ENCODE measurements at places on chromosomes 7 and 10.

- DNase-seq = no peak
These were observed 598.6 kb downstream of the SH2D4B start for GRCh38 chr10:81136261-81136660.

GRCh38 chr7:128172151-128172550, 68.9 kb upstream of the LEP start:
- no peak for DNase-seq

- DNase-seq = no peak
These were observed 32.8 kb downstream of the GOLGA7B start for GRCh38 chr10:97882142-97883091.

DNA sequence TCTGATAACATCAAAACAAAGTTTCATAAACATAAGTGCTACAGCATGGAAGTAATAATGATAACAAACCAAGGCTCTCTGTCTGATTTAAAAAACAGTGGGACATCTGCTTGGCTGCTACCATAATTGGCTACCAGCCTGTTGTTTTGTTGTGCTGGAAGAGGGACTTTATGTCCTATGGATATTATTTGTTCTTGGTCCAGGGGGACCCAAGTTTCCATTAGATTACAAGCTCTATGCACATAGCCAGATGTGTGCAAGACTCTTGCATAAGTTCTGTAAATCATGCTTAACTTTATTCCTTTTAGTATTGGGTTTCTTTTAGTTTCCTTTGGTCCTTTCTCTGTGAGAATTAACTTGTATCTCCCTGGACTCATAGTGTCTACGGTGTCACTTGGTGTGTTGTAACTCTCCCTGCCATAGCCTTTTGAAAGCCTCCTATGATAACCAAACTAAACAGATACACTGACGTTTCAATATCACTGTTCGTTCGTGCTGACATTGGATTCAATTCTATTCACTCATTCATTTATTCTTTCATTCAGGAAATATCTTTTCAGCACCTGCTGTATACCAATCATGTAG, 41.4 kb upstream of the CD36 start:
- DNase-seq = no peak

- no peak for DNase-seq
These were observed 3.4 kb downstream of the STAMBPL1 start for GRCh38 chr10:88883448-88883809.

DNA sequence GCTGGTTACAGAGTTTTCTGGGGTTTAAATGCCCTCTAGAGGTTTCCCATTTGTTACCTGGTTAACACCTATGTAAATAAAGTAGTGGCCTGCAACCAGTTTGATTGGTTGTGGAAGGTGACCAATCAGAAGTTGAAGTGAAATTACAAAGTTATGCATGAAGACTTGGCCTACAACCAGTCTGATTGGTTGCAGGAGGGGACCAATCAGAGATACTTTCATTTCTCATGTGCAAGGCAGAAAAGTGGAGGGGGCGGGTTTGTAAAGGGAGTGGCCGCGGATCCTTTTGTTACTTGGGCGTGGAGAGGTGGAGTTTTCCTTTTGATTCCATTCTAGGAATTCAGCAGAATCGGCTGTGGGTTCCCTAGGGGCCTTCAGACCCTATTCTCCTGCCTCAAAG, 80.8 kb downstream of the SEC23IP start:
- DNase-seq = no peak

DNA sequence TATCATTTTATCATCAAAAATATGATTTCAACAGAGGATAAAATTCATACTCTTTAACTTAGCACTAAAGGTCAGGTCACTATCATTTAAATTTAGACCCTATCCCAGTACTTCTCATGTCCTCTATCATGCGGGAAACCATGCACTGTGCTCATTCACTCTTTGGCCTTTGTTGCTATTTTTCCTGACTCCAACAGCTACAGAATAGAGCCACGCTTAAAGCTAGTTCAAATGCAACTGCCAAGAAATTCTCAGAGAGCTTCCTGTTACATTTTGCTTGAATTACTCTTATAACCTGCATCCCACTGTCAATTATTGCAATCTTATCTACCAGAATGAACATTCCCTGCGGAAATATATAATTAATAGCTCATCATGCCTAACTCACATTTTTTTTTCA, 58.3 kb downstream of the SEMA3A start:
- DNase-seq = no peak

- no peak for DNase-seq
These were observed 132.4 kb downstream of the CDK14 start for GRCh38 chr7:90728568-90728967.

- DNase-seq = peak; percentile 85
These were observed 17.8 kb upstream of the PDLIM1 start for GRCh38 chr10:95308389-95309302.

- no peak for DNase-seq
These were observed 228.7 kb upstream of the PTN start for GRCh38 chr7:137572056-137572784.

- no peak for DNase-seq
These were observed 26.9 kb upstream of the HHEX start for GRCh38 chr10:92662848-92663247.

GRCh38 chr7:65449505-65449852, 75.8 kb downstream of the ZNF92 start:
- DNase-seq = no peak

DNA sequence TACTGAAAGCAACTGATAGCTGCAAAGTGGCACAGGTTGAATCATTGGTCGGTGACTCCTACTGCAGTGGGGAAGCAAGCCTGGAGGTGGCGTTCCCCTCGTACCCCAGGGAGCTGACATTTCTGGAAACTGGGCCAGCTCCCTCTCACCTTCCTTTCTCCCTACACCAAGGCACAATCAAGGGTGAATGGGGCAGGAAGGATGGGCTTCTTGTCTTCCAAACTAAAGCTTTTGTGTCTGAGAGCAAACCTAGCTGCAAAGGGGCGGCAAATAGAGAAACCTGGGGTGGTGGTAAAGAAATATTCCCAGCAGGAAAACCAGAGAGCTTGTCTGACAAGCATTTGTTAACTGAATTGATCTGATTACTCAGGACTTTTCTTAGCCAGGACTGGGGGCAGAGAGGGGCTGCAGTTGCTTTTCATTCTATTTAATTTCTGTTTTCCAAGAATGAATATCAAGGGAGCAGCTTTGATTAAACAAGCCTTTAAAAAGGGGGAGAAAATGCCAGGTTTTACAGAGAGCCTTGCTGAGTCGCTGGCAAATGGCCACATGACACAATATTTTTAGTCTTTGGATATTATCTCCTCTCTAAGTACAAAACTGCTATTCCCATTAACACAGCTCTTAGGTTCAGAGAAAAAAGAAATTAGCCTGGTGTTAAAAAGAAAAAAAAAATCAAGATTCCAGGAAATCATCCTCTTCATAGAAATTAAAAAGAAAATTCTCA, 27.8 kb downstream of the CDHR3 start:
- peak; percentile 67 for DNase-seq

DNA sequence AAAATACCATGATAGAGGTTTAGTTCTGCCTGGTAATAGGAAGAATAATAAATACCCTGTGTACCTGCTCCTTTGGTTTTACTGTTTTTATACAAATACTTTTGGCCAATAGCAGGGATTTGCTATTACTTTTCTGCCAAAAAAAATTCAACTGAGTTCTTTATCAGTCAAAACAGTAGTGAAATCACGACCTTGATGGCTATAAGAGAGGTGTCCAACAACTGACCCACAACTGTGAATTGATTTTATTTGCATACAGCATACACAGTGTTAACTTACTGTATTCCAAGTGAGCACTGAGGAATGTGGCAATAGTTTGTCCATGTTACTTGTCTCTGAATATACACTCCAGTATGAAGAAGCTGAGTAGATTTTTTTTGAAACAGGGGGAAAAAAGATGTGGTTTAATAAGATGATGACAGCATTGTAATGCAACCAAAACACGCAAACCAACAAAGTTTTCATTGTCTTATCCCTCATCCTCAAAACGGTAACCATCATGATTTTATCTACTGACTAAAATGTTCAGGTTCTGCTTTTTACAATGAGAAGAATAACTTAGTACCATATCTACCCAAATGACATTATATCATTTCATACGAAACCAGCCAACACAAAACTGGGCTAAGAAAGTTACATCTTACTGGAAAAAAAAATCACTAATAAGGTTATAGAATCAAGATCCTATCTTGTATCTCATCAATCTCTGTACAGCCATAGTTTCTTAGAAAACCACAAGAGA, 63.3 kb downstream of the GSAP start:
- DNase-seq = no peak

DNA sequence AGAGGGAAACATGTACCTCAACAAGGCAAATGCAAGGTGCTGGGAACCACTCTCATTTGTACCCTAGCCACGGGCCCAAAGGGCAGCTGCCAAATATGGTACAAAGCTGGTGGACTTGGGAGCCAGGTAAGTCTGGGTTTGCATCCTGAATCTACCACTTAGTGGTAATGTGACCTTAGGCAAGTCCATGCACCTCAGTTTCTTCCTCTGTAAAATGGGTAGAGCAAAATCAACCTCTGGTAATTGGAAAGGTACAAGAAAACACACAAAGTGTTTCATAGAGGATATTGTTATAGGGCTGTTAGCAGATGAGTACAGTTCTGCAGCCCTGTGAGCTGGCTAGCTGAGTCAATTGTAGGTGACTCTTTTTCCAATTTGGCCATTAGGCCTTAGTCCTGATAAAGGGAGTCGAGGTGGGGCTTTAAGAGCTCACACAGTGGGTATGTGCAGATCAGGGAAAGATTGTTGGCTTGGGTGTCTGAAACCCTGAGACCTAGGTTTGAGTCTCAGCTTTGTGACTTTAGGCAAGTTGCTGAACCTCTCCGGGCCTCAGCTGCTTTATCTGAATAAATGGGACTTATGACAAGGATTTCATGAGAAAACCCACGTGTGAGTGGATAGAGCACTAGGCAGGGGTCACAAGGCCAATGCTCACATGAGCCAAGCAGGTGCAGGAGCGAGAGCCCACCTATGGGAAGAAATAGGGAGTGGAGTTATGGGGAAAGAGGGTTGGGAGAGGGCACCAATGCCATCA, 121.3 kb upstream of the GDF10 start:
- DNase-seq = no peak

DNA sequence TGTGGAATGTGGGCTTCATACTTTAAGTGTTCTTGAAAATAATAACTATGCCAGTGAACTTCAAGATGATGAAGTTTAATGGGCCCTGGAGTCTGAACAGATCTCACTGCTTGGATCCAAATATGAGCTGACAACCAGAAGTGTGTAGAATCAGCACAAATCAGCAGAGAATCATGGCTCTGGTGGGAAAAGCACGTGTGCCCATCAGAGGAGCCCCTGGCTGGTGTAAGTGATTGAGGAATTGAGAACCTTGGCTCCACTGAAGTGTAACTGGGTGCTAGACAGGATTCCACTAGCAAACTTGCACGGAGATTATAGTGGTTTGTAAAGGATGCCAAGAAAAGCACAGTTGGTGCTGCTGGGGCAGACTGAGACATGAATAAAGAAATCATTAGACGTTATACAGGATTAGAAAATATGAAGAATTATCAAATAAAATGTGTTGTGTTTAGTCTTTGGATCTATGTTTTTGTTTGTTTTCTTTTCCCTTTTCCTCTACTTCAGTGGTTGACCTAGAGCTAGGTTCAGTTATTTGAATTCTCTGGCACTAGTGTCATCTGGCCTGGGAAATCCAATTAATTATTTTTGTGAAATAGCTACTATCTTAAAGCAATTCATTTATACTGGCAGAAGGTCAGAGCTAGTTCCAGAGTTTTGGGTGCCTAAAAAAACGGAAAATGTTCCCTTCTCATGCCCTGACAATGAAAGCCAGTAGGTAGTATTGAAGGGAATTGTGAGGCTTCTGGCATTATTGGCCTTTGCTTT, 175.7 kb upstream of the MEOX2 start:
- DNase-seq = no peak

DNA sequence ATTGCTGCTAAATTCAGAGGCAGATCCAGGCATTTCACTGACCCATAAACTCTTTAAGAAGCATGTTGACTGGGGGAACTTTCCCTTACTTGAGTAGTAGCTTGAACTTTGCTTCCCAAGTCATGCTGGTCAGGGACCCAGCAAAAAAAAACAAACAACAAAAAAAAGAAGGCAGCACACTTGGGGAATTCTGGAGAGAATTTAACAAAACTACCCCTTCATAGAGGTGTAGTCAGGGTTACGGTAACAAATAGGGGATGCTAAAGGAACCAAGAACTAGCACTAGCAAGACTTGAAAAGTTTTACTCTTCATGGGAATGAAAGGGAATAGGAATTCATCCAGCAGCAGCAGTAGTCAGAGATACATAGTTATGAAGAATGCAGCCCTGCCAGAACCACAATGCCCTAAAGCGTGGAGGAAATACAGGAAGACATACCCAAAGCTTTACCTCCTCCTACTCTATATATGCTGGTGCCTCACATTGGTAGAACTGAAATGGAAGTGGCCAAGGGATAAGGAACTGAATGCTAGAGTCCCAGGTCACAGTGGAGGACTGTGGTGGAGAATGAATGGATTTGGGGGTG, 67.3 kb downstream of the PHYHIPL start:
- no peak for DNase-seq

DNA sequence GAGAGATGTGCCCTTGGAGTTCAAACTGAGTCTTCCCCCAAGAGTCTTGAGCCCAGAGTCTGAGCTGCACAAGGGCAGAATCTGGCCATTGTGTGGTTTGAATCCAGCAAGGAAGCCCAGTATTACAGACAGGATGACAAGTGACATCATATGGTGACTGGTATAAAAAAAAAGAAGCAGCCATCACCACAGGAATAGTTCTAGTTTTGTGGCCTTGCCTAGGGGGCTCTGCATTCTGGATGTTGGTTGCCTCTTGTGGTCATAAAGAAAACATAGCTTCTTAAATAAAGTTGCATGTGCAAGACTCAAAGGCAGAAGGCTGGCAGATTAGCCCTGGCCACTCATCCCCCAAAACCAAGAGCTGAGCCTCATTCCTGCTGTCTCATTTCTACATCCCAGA, 16.8 kb upstream of the LRRC72 start:
- DNase-seq = no peak

- no peak for DNase-seq
These were observed 139.2 kb downstream of the FAM53B start for GRCh38 chr10:124605001-124605370.

DNA sequence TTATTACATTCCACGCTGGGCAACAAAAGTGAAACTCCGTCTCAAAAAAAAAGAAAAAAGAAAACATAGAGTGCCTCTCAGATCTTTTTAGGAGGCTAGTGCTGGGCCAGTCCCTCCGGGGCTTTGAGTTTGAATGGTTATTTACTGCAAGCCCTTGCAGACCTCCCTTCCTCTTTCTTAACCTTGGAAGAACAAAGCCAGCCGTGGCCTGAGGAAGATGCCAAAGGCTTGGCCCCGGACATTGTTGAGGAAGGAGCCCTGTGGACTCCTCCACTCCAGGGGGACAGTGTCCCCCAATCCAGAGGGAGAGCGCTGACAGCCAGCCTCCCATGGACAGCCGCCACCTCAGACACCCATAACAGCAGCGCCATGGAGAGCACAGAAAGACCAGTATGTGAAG, 5.0 kb downstream of the TSPAN33 start:
- no peak for DNase-seq

- DNase-seq = no peak
These were observed 207.8 kb upstream of the FAM3C start for GRCh38 chr7:121603886-121604285.

DNA sequence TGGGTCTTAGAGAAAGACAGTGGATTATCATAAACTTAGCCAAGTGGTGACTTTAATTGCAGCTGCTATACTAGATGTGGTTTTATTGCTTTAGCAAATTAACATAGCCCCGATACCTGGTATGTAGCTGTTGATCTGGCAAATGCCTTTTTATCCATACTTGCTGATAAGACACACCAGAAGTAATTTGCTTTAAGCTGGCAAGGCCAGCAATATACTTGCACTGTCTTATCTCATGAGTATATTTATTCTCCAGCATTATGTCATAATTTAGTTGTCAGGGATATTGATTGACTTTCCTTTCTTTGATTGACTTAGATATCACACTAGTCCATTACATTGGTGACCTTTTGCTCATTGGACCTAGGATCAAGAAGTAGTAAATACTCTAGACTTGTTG, 12.8 kb downstream of the TMEM229A start:
- no peak for DNase-seq

Measured in sciatic nerve (tissue), 2 donors.